ENCODE measurements at places on chromosomes 4 and X.

GRCh38 chr4:4472344-4472958 lies 69.4 kb downstream of the STX18 start:
- DNase-seq = no peak

GRCh38 chr4:47647544-47647943 lies 162.5 kb downstream of the ATP10D start:
- no peak for DNase-seq

DNA sequence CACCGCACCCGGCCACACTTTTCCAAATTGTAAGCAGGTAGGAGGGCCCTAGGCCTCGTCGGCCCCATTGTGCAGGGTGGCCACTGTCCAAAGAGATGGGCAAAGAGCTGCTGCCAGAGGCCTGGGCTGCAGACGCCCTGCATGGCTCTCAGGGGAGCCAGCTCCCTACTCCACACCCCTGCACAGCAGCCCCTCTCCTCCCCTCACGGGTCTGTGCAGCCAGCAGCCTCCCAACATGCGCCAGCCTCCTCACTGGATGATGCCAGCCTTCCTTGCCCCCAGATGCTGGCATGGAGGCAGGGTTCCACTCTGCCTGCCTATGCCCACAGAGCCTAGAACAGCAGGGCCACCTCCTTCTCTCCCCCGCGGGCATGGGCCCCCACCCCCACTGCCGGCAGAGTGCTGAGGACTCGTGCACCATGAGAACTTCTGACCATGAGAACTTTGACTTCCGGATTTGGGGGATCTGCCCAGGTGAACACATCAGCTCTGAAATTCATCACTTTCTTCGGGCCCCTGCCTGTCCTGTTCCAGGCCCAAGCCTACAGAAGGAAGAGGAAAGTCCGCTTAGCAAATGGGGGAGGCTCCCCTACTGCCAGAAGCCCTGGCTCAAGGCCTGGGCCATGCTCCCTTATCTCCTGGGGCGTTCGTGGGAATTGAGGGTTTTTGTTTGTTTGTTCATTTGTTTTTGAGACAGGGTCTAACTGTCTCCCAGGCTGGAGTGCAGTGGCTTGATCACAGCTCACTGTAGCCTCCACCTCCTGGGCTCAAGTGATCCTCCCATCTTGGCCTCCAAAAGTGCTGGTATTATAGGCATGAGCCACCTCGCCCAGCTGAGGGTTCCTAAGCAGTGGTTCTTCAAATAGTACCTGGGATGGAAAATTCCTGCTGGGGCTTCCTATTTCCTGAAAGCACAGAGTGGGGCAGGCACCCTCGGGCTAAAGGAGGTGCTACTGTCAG lies 8.0 kb downstream of the IRAK1 start:
- no peak for DNase-seq

DNA sequence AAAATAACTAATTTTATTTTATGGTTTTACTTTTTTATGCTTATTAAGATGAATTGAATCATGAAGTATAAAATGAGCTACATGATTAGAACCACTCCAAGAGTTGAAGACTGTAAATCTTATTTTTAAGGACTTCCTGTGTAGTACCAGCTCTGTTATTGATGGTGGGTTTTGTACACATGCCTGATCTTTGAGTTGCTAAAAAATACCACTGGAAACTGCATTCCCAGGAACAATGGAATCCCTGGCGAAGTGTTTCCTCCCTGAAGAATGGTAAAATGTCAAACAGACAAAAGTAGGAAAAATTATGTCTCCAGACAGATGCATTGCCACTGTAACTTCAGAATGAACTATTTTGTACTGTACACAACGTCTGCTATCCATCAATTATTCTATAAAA lies 935.4 kb upstream of the TENM3 start:
- no peak for DNase-seq

DNA sequence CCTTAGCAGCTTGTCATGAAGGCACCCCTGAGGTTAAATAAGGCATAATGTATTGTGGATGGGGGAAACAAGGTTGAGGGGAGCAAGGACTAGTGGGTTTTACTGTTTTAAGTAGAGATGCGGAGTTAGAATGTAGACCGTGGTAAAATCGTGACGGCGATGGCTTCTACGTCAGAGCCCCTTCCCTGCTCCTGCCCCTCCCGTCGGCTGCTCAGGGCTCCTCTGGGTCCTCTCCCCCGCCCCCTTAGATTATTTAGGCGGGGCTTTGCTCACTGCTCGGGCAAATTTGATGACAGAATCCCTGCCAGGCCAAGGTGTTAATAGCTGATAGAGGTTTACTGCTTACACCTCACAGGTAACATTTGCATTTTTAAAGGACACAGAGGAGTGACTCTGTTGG lies 2.3 kb downstream of the FRMPD3 start:
- no peak for DNase-seq

- no peak for DNase-seq
These were observed 645.7 kb downstream of the TLL1 start for GRCh38 chr4:166518776-166519175.

- no peak for DNase-seq
These were observed 75.7 kb downstream of the HTRA3 start for GRCh38 chr4:8345053-8345945.

DNA sequence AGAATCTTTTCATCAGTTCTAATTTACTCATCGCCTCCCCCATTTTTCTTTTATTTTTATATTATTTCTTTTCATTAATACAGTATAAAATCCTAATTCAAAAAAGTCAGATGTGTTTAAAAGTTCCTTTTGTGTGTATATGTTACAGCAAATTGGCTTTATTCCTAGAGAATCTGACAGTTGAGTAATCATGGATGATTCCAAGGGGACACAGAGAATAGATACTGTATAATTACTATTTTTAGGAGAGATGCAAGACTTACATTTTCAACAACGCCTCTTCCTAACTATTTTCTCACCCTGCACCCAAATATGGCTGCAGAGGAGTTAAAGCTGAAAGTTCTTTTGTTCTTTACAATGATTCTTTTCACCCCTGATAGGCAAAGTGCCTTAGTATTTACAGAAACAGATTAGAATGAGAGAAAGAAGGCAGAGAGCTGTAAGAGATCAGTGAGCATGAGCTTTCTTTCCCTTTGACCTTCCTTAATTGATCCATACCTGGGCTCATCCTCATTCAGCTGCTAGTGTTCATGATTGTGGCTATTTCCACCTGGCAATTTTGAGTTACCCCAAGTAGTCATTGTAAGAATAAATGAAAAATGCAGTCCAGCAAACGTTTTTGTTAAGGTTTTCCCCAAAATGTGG lies 210.8 kb downstream of the SLC4A4 start:
- no peak for DNase-seq

- no peak for DNase-seq
These were observed 13.3 kb upstream of the CENPU start for GRCh38 chr4:184747034-184747830.

- no peak for DNase-seq
These were observed 143.6 kb upstream of the TEX13C start for GRCh38 chrX:125175991-125176584.

DNA sequence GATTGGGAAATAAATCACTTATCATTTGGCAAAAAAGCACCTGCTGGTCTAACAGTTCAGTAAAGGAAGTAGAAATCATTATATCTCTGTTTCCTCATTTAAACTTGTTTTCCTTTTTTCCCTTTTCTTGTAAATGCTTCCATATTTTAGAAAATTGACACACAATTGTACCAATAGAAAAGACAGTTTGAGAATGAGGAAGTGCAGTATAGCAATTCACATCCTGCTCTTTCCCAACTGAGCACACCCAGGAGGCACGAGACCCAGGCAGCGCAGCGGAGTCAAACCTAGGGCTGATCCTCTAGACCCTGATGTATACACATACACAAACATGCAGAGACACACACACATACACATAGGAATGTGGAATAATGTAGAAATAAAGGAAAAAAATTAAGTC lies 74.8 kb upstream of the PACRGL start:
- DNase-seq = no peak

All from activated CD8-positive, alpha-beta memory T cell treated with anti-CD3 and anti-CD28 coated beads for 24 hours (primary cell).